ENCODE measurements at places on chromosomes 5 and 9.

- no peak for DNase-seq
Measured at GRCh38 chr5:53063176-53063575, 46.4 kb downstream of the MOCS2 start.

- DNase-seq: no peak
Measured at GRCh38 chr5:127858116-127858784, 155.1 kb downstream of the CCDC192 start.

DNA sequence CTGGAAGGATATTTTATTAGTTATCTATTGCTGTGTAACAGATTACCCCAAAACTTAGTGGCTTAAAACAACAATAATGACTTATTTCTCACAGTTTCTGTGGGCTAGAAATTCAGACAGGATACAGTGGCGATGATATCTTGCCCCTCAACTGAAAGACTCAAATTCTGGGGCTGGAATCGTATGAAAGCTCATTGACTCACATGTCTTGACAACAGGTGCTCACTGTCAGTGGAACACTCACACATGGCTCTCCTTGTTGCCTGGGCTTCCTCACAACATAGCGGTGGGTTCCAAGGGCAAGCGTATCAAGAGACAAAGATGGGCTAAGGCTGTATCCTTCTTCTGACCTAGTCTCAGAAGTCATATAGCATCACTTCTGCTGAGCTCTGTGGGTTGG lies 3.7 kb upstream of the GNPDA1 start:
- no peak for DNase-seq

DNA sequence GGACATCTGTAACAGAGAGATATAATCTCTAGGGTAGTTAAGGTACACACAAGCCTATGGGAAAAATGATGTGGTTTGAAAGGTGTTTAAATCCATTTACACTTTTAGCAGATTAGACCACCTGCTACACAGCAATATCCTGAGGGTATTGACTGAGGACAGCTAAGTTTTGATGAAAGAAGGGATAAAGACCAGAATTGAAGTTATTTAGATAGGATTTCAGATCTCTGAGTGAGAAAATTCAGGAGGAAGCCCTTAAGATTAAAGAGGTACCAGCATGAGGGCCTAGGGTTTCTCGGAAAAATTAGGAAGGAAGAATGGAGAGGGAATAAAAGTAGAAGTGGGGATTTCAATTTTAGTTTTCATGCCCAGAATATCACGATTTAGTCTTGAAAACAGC lies 267.3 kb downstream of the COX7C start:
- no peak for DNase-seq

DNA sequence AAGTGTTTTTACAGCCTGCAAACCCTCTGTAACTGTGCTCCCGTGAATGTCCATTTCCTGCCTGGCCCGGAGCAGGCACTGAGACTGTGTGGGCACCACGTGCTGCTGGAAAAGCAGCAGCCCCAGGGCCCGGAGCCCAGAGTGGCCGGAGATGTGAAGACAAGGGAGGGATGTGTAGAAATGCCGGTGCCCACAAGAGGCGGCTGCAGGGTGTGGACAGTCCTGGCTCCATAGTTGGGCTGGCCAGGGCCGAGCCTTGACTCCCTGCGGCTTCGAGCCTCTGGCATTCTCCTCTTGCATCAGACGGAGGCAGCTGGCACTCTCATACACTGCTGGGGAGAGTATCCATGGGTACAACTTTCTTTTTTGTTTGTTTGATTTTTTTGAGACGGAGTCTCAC lies 13.2 kb upstream of the GFPT2 start:
- DNase-seq: no peak

- no peak for DNase-seq
Measured at GRCh38 chr5:127233590-127233989, 57.0 kb upstream of the MEGF10 start.

DNA sequence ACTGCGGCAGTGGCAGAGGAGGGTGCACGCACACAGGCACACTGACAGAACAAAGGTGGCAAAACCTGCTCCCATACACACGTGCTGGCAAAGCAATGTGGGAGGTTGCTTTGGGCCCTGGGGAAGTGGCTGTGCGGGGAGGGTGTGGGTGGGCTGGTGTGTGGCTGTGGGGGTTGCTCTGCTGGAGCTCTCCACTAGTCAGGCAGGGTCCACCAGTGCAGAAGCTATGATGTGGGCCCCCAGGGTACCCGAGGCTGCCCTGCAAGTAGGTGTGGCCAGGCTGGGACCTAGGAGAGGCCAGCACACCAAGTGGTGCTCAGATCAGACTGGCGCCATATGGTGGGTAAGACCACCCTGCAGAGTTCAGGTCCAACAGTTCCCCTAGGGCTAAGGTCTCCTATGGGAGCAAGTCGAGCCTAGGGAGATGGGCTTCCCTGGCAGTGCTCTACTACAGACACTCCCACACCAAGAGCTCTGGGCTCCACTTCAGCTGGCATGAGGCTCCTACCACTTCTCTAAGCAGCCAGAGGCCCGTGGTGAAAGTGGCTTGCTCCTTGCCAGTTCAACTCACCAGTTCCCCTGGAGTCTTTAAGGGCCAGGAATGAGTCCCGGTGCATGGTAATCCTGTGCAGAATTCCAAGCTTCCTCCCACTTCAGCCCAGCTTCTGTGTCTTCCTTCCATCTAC lies 46.2 kb upstream of the IFNE start:
- no peak for DNase-seq

GRCh38 chr5:117425163-117425562 lies 850.5 kb upstream of the SEMA6A start:
- no peak for DNase-seq

GRCh38 chr5:133744960-133745308 lies 132.6 kb upstream of the FSTL4 start:
- no peak for DNase-seq

DNA sequence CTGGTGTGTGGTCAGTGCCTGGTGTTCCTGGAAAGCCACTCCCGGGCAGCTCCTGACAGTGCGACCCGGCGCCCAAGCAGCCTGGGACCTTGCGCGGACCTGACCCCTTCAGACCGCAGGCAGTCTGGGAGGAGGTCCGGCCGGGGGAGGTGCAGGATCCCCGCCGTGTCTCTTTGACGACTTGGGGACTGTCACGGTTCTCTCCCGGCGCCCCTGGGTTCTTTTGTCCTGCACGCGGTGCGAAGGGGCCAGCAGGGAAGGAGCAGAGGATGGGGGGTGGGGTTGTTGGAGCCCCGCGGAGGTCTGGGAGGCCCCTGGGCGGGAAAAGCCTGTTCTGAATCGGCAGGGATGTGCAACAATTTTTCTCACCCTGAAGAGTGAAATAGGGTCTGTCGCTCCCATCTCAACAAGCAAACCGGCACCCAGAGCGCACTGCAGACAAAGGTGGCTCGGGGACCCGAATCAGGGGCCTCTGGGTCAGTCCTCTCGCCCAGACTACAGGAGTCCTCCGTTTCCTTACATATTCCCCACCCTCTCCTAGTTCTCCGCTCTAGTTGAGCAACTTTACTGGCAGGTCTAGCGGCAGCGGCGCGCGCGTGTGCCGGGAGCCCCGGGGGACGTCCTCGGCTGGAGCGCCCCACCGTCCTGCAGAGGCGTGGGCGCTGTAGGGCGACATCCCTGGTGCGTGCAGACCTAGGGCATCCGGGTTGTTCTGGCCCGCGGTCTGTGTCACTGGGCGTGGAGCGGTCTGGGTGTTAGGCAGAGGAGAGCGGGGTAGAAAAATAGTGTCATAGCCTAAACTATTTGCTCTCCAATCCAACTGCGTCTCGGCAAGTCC lies 1.2 kb downstream of the VCAN start:
- DNase-seq: no peak

DNA sequence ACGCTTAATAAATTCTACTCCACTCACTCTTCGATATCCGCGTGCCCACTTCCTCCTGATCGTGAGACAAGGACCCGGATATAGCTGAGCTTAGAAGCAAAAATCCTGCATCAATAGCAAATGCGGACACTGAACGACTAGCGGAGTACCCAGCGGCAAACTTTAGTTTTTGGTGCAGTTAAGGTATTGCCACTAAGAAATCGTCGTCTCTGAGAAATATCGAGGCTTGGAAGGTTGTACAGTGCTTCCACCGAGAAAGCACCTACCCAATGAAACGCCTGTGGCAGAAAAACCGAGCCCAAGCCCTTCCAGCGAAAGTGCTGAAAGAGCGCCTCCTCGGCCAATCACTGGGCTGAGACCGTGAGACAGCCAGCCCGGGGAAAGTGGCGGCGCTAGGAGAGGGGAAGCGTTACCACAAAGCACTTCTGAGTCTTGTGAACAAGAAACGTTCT lies 32.2 kb downstream of the ANXA2R start:
- DNase-seq: no peak

DNA sequence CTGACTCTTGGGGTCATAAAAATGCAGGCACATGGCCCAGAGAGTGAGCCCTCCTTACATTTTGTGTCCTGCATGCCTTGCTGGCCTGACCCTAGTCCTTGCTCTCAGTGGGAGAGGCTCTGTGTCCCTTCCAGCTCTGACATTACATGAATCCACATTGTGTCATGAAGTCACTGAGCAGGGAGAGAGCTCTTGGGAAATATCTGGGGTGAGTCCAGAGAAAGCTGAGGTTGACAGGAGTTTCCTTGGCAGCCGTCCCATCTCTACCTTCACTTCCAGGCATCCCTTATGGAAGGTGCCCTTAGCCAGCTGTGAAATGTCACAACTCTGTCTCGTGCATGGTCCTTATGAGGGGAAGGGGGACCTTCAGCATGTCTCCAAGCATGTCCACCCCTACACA lies 41.0 kb downstream of the FAT2 start:
- no peak for DNase-seq

DNA sequence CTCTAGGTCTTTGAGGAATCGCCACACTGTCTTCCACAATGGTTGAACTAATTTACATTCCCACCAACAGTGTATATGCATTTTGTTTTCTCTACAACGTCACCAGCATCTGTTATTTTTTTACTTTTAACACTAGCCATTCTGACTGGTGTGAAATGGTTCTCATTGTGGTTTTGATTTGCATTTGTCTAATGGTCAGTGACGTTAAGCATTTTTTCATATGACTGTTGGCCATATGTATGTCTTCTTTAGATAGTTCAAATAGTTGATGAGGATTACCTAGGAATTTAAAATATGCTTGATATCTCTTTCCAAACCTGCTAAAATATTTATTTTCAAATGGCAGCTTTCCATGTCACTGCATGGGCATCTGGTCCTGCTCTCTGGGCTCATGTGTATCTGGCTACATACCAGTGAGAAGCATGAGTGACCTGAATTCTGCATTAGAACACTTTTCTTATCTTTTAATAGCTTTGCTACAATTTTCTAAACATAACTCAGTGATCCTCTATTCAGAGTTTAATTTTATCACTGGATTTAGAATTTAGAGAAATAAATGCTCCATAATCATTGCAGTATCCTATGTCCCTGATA lies 95.8 kb upstream of the ADAMTS16 start:
- DNase-seq: no peak

- peak; percentile 77 for DNase-seq
Measured at GRCh38 chr5:37668524-37669047, 171.3 kb downstream of the GDNF start.

DNA sequence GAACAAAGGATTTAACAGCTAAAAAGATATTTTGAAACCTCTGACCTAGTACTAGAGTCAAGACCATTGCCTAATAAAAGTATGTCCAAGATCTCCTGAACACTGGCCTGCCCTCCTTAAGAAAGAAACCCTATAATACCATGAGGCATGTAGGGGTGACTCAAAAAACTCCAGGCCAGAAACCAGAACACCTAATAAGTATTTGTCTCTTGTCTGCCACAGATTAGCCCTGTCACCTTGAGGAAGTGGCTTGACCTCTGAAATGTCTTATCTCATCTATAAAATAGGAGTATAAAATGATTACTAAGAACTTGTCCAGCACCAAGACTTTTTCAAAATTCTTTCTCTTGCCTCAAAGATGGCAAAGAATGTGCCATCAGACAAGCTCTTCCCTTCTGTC lies 125.5 kb upstream of the RASGRF2 start:
- no peak for DNase-seq

- no peak for DNase-seq
Measured at GRCh38 chr5:178465861-178466288, 124.3 kb downstream of the COL23A1 start.

DNA sequence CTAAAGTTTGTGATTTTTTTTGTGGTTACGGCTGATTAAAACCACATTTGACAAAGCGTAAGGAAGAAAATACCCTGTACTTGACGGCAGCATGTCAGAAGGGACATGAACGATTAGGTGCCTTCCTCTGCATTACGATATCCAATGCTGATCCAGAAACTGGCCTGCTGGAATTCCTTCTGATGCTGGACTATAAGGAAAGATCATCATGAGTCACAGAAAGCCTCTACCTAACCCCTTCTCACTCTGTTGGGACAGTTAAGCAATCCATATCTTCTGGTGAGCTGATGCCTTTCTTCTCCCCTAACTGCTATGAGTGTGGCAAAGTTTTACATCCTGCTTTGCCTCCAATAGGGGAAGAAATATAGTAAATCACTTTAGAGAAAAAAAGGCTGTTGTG lies 78.4 kb upstream of the PAPPA start:
- peak; percentile 90 for DNase-seq

DNA sequence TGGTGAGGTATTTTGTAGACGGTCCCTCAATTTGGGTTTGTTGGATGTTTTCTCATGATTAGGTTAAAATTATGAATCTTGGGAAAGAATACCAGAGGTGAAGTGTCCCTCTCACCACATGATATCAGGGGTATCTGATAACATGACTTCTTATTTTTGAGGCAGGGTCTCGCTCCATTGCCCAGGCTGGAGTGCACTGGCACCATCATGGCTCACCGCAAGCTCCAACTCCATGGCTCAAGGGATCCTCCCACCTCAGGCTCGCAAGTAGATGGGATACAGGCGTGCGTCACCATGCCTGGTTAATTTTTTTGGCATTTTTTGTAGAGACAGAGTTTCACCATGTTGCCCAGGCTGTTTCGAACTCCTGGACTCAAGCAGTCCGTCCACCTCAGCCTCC lies 24.1 kb downstream of the SPRY4 start:
- DNase-seq: no peak

- DNase-seq: peak; percentile 80
Measured at GRCh38 chr5:179060116-179061008, at the start of gene ZNF354C. Gene ZNF354C (plus strand): TSS chr5:179060373. CDS start chr5:179062069, 1,696 bp downstream.

DNA sequence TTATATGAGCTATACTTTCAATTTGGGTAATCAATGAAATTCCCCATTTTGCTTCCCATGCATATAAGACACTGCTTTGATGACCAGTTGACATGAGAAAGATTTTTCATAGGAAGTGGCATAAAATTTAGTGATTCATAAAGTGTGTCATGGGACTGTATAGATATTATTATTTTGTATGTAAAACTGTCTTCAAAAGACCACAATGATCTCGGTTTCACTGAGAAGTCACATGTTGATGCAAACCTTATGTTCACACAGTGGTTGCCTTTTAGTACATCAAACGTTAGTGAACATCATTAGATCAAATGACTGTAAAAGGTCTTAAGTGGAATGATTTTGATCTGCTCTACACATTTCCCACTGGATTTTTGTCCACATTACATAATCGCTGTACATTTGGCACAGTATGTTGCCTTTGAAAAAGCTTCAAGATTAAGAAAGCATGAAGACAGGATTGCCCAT lies 349.2 kb upstream of the MEF2C start:
- DNase-seq: no peak

- DNase-seq: no peak
Measured at GRCh38 chr5:116272281-116272941, 187.6 kb downstream of the COMMD10 start.
